Stimulated activated CD4-positive, alpha-beta T cell treated with anti-CD3 and anti-CD28 coated beads, Interleukin-4, amount 100 ng/mL, for 1 hour (primary cell): ENCODE measurements at places on chromosomes 12 and 14.

- no peak for DNase-seq
These were observed 7.8 kb downstream of the CRACR2A start for GRCh38 chr12:3745152-3745551.

GRCh38 chr12:112846619-112847018 lies 55.1 kb downstream of the RPH3A start:
- no peak for DNase-seq

DNA sequence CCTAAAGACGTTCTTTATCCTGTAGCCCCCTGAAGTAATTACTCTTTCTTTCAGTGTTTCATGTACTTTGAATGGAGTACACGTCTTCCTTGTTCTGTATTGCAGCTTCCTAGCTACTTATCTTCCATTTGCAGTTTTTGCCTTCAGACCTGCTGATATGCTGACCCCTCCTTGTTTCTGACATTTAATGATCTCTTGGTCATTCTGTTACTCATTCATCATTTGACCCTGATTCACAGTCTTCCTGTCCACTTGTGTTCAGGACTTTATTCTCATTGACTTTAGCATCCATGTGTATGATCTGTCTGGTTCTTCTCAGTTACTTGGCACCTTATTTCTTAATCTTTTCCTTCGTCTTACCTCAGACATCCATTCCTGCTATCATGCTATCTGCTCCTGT lies 22.2 kb downstream of the CPSF2 start:
- no peak for DNase-seq

DNA sequence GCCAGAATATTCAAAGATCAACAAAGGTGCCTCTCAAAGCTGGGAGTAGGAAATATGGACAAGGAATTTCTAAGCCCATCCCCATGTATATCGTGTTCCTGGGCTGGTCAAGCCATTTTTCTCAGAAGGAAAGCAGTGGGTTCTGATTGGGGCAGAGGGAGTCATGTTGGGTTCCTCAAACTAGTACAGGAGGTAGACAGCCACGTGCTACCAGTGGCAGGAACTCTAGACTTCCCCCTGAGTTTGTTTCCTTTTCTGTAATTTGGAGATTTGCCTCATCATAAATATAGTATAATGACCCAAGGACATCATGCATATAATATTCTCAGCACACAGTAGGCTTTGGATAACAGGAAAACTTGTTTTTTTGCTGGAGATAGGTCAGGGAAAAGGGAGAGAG lies 16.4 kb upstream of the PLEKHH1 start:
- no peak for DNase-seq

DNA sequence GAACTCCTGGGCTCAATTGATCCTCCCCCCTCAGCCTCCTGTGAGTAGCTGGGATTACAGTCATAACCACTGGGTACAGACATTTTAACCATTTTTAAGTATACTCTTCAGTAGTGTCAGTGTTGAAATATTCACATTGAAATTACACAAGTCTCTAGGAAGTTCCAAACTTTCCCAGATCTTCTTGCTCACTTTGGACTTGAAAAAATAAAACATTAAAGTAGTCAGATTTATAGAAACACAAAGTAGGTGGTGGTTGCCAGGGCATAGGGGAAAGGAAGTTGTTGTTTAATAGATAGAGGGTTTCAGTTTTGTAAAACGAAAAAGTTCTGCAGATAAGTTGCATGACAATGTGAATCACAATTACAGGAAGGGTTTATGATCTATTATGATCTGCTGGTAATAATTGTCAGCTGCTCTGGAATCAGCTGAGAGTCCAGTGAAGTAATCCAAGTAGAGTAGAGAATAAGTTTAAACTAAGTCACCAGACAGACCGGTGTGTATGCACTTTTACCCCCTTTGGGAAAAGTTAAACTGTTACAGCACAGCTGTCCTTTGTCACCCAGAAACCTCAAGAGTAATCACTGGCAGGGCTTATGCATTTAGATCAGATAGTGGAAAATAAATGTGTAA lies 27.4 kb downstream of the PCNX1 start:
- no peak for DNase-seq

GRCh38 chr14:84804468-84804867 lies 725.5 kb upstream of the FLRT2 start:
- DNase-seq, result no peak

DNA sequence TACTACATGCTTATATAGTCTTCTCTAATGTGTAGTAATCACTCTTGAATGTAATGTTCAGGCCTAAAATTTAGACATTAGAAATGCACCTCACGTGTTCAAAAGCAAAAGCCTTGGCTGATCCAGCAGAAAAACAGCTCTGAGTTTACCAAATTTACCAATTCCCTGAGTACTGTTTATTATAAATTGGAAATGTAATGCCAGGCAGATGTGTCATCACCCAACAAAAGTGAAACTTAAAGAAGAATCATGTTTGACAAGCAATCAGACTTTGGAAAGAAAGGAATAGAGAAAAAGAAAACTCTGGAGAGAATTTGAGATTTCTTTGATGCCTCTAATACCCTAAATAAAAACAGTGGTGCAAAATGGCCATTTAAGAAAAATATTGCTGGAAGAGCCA lies 26.5 kb upstream of the STRAP start:
- no peak for DNase-seq

- DNase-seq, result no peak
These were observed 40.2 kb downstream of the RIC8B start for GRCh38 chr12:106814714-106815113.

DNA sequence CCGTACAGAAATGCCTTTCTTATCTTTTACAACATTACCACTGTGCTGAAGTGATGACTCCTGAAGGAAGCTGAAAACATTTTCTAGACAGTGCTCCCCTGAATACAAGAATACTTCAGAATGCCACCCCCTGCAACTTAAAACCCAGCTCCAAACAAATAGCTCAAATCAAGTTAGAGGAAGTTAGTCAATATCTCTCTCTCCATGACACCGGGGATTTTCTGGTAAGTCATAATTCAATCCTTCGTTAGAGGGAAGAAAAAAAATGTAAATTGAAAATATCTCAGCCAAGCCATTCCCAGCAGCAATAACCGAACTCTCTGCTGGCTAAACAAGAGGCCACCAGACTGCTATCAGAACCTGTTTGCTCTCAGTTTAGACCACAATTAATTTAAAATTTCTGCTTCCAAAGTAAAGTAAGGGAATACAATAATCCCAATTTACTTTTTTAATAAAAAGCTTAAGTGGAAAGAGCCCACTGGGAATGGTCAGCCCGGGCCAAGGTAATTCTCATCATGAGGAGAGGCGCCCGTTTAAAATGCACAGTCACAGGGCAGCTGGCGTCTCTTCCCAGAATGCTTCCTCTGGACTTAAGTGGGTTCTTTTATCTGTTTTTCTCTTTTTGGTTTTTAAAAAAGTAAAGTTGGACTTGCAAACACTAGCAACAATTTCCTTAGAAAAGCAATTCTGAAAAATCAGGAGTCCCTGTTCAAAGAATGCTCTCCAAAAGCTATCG lies 710.1 kb upstream of the STXBP6 start:
- DNase-seq, result no peak

DNA sequence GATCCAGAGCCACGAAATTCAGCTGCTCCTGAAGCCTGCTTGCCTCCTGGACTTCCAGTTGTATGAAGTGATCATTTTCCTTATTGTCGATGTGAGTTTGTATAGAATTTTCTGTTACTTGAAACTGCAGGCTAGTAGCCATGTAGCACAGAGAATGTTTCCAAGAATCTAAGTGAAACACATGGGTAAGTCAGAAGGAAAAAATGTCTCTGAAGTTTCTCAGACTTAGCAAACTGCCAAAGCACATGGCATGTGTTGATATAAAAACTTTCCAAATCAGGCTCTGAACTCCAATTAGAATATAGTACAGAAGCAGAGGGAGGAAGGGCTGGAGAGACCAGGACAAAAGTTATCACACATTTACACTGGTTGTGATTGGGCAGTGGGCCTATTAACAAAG lies 9.8 kb upstream of the PCNX1 start:
- no peak for DNase-seq

- no peak for DNase-seq
These were observed 82.7 kb downstream of the PRIMA1 start for GRCh38 chr14:93705513-93706156.

DNA sequence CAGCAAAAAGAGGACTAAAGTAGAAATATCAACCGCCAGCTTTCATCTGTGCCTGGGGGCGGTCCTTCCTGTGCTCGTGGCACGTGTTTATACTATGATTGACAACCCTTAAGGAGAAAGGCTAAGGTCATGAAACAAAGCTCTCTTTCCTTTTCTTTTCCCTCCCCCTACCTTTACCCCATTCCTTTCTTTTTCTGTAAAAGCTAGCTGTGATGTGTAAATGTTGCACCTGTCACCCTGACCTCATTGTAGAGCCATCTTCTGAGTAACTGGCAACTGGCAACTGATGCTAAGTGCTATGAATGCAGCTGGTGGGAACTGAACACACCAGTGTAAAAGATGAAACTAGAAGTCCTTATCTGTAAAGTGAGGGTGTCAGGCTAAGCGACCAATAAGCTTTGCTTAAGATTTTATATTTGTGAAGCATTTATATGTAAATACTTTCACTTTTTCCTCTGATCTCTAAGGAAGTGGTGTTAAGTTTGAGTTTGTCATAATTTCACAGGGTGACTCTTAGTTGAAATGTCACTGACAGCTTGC lies 102.8 kb upstream of the BCAT1 start:
- DNase-seq, result peak; percentile 55

DNA sequence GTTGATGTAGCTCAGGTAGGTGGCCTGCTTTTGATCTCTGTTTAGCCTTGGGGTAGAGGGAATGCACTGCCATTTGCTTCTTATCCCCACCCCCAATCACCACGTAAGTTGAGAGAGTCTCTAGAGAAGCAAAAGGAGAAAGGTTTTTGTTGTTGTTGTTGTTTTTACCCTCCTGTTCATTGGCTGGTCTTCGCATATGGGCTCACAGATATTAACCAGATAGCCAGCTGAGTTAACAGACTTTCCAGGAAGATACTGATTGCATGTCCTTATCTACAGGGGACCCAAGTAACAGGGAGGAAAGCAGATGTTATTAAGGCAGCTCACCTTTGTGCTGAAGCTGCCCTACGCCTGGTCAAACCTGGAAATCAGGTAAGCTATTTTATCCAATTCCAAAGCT lies 2.9 kb downstream of the PA2G4 start:
- DNase-seq, result no peak

GRCh38 chr12:78818487-78818886 lies 46.1 kb upstream of the SYT1 start:
- DNase-seq, result no peak

DNA sequence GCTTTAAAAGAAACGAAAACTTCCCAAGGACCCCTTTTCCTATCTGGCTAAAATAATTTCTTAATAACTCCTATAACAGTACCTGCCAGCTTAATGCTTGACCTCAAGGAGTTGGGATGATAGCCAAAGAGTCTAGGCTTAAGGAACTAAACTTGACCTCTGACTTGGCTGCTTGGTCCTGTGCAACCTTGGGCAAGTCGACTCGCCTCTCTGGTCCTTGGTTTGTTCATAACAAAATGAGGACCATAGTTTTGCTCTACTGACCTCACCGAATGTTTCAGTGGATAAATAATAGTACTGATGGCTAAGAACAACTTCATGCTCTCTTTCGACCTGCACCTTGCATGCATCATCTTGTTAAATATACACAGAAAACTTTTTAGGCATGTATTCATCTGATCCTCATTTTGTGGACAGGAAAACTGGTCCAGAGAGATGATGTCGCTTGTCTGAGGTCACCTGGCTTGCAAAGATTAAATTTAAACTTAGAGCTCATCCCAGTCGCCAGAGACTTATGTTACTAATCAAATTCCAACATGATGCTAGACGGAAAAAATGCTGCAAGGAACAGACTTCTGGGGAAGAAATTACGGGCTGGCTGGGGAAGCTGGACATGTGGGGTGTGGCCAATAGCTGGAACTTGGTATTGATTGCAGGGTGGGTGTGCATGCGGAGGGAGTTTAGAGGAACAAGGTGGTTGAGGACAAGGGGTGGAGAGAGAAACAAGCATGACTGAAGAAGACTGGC lies 38.0 kb upstream of the WSCD2 start:
- no peak for DNase-seq

- DNase-seq, result no peak
These were observed 8.5 kb downstream of the KRT85 start for GRCh38 chr12:52358575-52359350.

- no peak for DNase-seq
These were observed 69.3 kb upstream of the TMPO start for GRCh38 chr12:98446060-98446459.

GRCh38 chr14:91520138-91520537 lies 10.0 kb upstream of the PPP4R3A start:
- no peak for DNase-seq
